Smooth muscle cell of the umbilical artery (primary cell): ENCODE measurements at places on chromosomes 6 and 20. TPM values are rescaled to one million over a fixed set of nuclear protein-coding genes. Genes with fewer than 3 reads are reported as not detected.

Gene PRND
- 0.09 and 0.30 TPM in 2 replicates for total RNA-seq

Gene FOXA2
- not detected in 2 replicates for total RNA-seq

Gene WFDC10B
- total RNA-seq: not detected in 2 replicates

Gene AFG1L
- 4.3 and 5.0 TPM in 2 replicates for total RNA-seq

Gene BMP2
- total RNA-seq: 3.9 and 35.0 TPM in 2 replicates

Gene SPDEF
- not detected in 2 replicates for total RNA-seq

Gene TMEM74B
- 0.14 TPM in 1 of 2 replicates, not detected in the other for total RNA-seq

Gene LY6G6D
- not detected in 2 replicates for total RNA-seq
